ENCODE measurements at places on chromosomes 5 and 9. TPM values are rescaled to one million over a fixed set of nuclear protein-coding genes. Genes with fewer than 3 reads are reported as not detected.

DNA sequence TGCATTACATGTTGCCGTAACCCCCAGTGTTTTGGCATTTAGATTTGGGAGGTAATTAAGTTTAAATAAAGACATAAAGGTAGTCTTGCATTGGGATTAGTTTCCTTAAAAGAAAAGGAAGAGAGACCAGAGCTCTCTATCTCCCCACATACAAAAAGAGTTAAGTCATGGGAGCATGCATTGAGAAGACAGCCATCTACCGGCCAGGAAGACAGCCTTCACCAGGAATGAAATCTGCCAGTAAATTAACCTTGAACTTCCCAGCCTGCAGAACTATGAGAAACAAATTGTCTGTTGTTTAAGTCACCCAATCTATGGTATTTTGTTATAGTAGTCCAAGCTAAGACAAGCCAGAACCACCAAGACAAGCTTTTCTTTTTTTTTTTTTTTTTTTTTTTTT, 567.0 kb upstream of the CDH18 start:
- H3K4me3 ChIP-seq, result no peak overlapping the region
- no peaks in the 10 kb centered on the region for H3K36me3 ChIP-seq
- H3K27me3 ChIP-seq, result no peaks in the 10 kb centered on the region
- DNase-seq, result no peak
- H3K4me1 ChIP-seq, result no peaks in the 10 kb centered on the region

- no peak overlapping the region for H3K4me3 ChIP-seq
- no peaks in the 10 kb centered on the region for H3K27me3 ChIP-seq
- no peaks in the 10 kb centered on the region for H3K36me3 ChIP-seq
- peak; percentile 49 for DNase-seq
- peaks cover 68% of the 10 kb centered on the region for H3K4me1 ChIP-seq
Observed at GRCh38 chr5:91293131-91293530, 90.0 kb downstream of the ARRDC3 start.

The ECSCR gene
- 27.8 TPM for total RNA-seq

The HSPA5 gene
- 347 TPM for total RNA-seq

- peak; percentile 76 for DNase-seq
- no peaks in the 10 kb centered on the region for H3K36me3 ChIP-seq
- H3K4me1 ChIP-seq, result peaks cover 12% of the 10 kb centered on the region
- no peak overlapping the region for H3K4me3 ChIP-seq
- no peaks in the 10 kb centered on the region for H3K27me3 ChIP-seq
Observed at GRCh38 chr9:129751841-129752801, 721 bp downstream of the PTGES start.

DNA sequence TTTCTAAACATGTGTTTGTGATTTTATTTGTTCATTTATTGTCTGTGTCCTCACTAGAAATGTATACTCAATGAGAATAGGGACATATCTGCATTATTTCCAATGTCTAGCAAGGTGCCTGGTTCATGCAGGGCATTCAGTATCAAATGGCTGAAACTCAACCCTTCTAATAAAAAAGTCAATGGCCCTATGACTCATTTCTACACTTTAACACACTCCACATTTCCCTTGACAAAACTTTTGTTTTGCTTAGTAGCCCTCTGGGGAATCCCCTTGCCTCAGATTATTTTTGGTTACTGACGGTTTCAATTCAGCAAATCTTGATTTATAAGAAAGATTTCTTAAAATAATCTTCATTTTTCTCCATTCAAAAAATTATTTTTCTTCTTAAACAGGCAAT, 206.0 kb upstream of the DMRTA1 start:
- H3K4me1 ChIP-seq, result no peaks in the 10 kb centered on the region
- H3K4me3 ChIP-seq, result no peak overlapping the region
- H3K27ac ChIP-seq, result no peak overlapping the region
- H3K27me3 ChIP-seq, result no peaks in the 10 kb centered on the region
- DNase-seq, result no peak

GRCh38 chr9:132877824-132878694, at the start of gene AK8:
AK8 (minus strand) TSS chr9:132878284; CDS start chr9:132878255, 29 bp downstream.
- H3K27me3 ChIP-seq, result no peaks in the 10 kb centered on the region
- peak; percentile 75 for DNase-seq
- no peaks in the 10 kb centered on the region for H3K36me3 ChIP-seq
- peaks cover 7% of the 10 kb centered on the region for H3K4me1 ChIP-seq
- peak within 1 kb of the TSS; percentile 89 for H3K27ac ChIP-seq
- H3K4me3 ChIP-seq, result peak within 1 kb of the TSS; percentile 98

DNA sequence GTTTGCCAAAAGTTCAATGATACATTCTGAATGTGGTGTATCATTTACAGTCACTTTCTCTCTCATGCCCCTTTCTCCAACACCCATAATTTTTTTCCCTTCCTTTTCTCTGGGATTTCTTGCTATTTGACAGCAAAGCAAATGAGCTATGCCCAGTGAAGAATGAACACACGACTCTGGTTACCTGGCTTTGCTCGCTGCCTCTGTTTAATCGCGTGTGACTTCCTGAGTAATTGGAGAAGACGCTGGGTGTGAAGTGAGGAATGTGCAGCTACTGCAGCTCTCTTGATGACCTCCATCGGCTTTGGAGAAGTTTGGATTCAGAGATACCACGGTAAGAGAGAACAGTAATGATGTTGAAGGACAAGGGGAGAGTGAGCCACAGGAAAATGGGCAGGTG, 651.8 kb downstream of the KIF4B start:
- H3K4me3 ChIP-seq, result no peak overlapping the region
- no peak for DNase-seq
- H3K4me1 ChIP-seq, result no peaks in the 10 kb centered on the region
- no peaks in the 10 kb centered on the region for H3K27me3 ChIP-seq
- no peak overlapping the region for H3K27ac ChIP-seq
- H3K36me3 ChIP-seq, result no peaks in the 10 kb centered on the region

The FOXD4L6 gene
- not detected for total RNA-seq

- H3K4me3 ChIP-seq, result no peak overlapping the region
- H3K36me3 ChIP-seq, result no peaks in the 10 kb centered on the region
- no peaks in the 10 kb centered on the region for H3K4me1 ChIP-seq
- no peak overlapping the region for H3K27ac ChIP-seq
- no peaks in the 10 kb centered on the region for H3K27me3 ChIP-seq
Observed at GRCh38 chr5:143842920-143843319, 31.0 kb downstream of the HMHB1 start.

The LCN2 gene
- total RNA-seq, result 2.6 TPM

DNA sequence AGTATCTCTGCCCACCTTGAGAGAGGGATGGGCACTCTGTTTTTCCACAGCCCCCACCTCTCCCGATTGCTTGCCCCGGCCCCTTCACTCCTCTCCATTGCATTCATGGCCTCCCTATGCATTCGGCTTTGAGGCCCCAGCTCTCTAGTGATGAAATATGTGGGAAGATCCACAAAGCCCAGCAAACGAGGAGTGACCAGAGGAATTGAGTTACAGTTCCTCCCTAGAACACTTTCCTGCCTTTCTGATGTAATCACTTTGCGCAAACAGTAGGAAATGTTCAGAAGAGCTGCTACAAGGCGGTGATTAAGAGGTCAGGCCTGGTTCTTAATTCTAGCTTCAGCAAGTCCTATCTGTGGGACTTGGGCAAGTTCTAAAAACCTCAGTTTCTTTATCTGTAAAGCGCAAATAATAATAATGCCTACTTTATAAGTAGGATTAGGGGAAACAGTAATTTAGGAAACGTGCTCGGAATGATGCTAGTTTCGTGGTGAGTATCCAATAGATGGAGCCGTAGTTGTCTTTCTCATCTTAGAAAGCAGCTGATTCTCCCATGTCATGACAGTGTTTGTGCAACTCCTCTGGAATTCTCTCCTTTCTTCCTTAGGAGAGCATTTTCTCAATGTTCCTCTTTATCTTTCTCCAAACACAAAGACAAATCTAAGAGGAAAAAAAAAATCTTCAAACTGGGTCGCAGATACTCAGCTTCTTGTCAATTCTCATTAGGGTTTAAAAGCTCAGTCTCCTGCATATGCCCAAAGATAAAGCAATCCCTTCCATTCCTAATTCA, 99.5 kb upstream of the MSX2 start:
- no peaks in the 10 kb centered on the region for H3K4me1 ChIP-seq
- no peaks in the 10 kb centered on the region for H3K27me3 ChIP-seq
- H3K27ac ChIP-seq, result no peak overlapping the region
- no peaks in the 10 kb centered on the region for H3K36me3 ChIP-seq
- no peak for DNase-seq

DNA sequence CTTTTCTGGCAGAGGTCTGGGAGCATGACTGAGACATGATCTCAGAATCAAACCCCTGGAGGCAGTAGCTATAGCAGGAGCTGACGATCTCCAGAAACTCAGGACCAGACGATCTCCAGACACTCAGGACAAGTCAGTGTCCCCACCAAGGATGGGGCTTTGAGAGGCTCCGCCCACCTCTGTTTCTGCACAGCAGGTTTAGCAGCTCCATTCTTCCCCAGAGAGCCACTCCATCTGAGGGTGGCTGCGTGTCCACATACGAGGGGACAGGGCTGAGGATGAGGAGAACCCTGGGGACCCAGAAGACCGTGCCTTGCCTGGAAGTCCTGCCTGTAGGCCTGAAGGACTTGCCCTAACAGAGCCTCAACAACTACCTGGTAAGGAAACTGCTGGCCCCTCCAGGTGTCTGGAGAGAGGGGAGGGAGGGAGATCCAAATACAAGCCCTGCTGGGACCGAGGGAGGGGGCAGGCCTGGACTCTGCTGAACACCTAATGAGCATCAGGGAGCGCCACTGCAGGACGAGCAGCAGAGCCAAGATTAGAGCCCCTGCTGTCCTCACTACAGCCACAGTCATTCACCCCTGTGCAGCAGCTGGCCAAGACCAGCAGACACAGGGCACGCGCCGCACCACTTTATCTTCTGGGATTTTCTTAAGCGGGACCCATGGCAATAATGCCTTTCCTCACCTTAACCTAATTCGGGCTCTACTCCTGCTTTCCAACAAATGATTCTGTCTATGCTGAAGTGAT, at the start of gene GABRP:
GABRP (plus strand) TSS at position 228 of the 750 bp plus-strand sequence. CDS start 4,891 bp downstream, outside the sequence.
- no peak for DNase-seq
- no peaks in the 10 kb centered on the region for H3K36me3 ChIP-seq
- no peak within 1 kb of the TSS for H3K27ac ChIP-seq
- H3K27me3 ChIP-seq, result no peaks in the 10 kb centered on the region

GRCh38 chr5:87188391-87188790, 79.3 kb upstream of the RASA1 start:
- no peak overlapping the region for H3K4me3 ChIP-seq
- no peak for DNase-seq
- H3K4me1 ChIP-seq, result no peaks in the 10 kb centered on the region
- H3K27ac ChIP-seq, result no peak overlapping the region
- no peaks in the 10 kb centered on the region for H3K36me3 ChIP-seq

DNA sequence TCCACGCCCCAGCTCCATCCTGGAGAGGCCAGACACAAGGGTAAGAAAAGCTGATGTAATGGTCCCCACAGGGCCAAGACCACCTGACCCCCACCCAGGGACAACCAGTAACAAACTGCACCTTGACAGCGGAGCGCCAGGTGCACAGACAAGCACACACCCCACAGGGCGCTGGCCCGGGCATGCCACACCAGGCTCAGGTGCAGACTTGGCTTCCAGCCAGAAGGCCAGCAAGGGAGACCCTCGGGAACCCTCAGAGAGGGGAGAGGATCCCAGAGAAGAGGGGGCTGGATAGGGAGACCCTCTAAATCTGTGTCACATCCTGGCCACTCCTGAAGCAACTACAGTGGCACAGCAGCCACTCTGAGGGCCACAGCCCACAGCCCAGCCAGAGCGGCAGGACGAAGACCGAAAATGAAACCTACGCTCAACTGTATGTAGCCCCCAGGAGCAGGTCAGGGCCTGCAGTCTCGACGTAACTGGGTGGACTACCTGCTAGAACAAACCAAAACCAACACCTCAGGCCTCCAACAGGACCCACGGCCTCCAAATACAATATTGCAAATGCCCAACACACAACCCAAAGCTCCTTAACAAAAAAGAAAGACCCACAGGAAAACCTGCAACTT, 18.5 kb downstream of the CAMSAP1 start:
- H3K4me3 ChIP-seq, result no peak overlapping the region
- DNase-seq, result no peak
- H3K27me3 ChIP-seq, result no peaks in the 10 kb centered on the region
- peaks cover 5% of the 10 kb centered on the region for H3K4me1 ChIP-seq
- no peak overlapping the region for H3K27ac ChIP-seq

- no peak overlapping the region for H3K27ac ChIP-seq
- no peak overlapping the region for H3K4me3 ChIP-seq
- no peaks in the 10 kb centered on the region for H3K27me3 ChIP-seq
Observed at GRCh38 chr5:82405618-82406204, 127.6 kb upstream of the RPS23 start.

- DNase-seq, result no peak
- H3K4me1 ChIP-seq, result no peaks in the 10 kb centered on the region
- H3K27me3 ChIP-seq, result no peaks in the 10 kb centered on the region
- H3K36me3 ChIP-seq, result no peaks in the 10 kb centered on the region
Observed at GRCh38 chr5:145796318-145796717, 38.8 kb downstream of the PRELID2 start.

The FCHSD1 gene
- total RNA-seq, result 28.3 TPM

The LURAP1L gene
- 2.7 TPM for total RNA-seq

DNA sequence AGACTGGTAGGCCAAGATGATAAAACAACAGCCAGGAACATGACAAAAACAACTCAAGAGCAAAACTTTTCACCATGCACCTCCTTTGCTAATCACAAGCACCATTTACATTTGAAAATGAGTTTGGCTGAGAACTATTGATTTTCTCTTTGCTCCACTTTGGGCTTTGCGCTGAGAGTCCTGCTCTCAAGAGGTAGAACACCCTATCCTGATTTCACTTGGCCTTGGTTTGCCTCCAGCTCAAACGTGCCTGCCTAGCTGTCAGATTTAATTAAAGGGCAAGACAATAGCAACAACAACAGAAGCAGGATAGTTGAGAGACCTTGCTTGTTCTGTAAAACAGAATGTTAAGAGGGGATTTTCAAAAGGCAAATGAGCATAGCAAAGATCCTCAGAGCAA, 128.2 kb upstream of the ASTN2 start:
- H3K27ac ChIP-seq, result no peak overlapping the region
- peaks cover 4% of the 10 kb centered on the region for H3K4me1 ChIP-seq
- H3K36me3 ChIP-seq, result no peaks in the 10 kb centered on the region
- no peaks in the 10 kb centered on the region for H3K27me3 ChIP-seq
- no peak for DNase-seq

- no peaks in the 10 kb centered on the region for H3K36me3 ChIP-seq
- no peaks in the 10 kb centered on the region for H3K27me3 ChIP-seq
- H3K4me3 ChIP-seq, result no peak overlapping the region
- DNase-seq, result peak; percentile 72
- H3K27ac ChIP-seq, result no peak overlapping the region
Observed at GRCh38 chr5:178249191-178249989, 16.8 kb upstream of the PHYKPL start.

GRCh38 chr5:130571076-130571475, 594.0 kb downstream of the HINT1 start:
- DNase-seq, result no peak
- no peaks in the 10 kb centered on the region for H3K36me3 ChIP-seq
- no peaks in the 10 kb centered on the region for H3K4me1 ChIP-seq

DNA sequence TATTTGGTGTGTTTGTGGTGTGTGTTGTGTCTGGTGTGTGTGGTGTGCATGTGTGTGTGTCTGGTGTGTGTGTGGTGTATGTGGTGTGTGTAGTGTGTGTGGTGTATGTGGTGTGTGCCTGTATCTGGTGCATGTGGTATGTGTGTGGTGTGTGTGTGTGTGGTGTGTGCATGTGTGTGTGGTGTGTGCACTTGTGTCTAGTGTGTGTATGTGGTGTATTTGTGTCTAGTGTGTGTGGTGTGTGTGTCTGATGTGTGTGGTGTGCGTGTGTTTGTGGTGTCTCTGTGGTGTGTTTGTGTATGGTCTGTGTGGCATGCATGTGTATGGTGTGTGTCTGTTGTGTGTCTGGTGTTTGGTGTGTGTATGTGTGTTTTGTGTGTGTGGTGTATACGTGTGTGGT, 71.1 kb downstream of the CACNA1B start:
- no peaks in the 10 kb centered on the region for H3K36me3 ChIP-seq
- H3K27ac ChIP-seq, result no peak overlapping the region
- no peaks in the 10 kb centered on the region for H3K4me1 ChIP-seq

GRCh38 chr9:79131824-79132377, 439.9 kb upstream of the TLE4 start:
- H3K27ac ChIP-seq, result no peak overlapping the region
- no peaks in the 10 kb centered on the region for H3K36me3 ChIP-seq
- no peaks in the 10 kb centered on the region for H3K27me3 ChIP-seq
- H3K4me3 ChIP-seq, result no peak overlapping the region
- no peaks in the 10 kb centered on the region for H3K4me1 ChIP-seq

Data from thyroid gland (tissue), 4 donors.